ENCODE measurements at places on chromosomes 7 and 10.

DNA sequence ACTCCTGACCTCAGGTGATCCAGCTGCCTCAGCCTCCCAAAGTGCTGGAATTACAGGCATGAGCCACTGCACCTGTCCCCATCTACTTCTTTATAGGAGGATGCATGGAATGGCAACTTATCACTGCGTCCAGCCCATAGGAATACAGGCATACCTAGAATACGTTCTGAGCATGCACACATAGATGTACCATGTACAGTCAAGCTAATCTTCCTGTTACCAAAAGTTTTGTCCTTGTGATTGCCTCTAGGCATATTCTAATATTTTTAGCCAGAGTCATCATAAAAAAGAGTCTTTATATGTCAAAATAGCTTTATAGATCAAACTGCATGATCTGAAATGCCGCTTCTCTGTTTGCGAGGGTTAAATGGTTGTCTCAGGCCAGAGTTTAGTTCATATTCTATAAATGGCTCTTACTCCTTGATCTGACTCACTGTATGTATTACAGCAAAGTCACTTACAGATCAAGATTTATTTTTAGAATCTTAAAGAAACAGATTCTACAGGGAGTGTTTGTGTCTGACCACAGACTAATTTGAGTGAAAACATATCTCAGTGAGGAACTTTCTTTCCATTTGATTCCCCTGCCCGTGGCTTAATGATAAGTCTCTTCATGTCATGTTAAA is 210.9 kb downstream of the CREB5 start:
- DNase-seq = no peak

DNA sequence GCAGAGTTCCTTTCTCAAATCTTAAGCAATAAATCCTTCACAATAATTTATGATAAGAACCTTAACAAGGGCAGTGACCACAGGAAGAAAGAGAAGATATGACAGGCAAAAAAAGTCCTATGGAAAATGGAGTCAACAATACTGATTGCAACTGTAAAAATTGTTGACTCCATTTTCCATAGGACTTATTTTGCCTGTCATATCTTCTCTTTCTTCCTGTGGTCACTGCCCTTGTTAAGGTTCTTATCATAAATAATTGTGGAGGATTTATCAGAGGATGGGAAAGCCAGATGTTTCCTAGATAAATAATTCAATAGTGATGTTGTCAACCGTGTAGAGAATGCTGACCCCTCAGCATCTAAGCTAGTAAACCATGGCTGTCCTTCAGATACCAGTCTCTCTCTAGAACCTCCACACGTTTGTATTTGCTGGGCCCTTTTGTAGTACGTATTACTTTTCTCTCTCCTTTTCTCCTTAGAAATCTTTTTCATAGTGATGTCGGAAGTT is 172.6 kb upstream of the BET1 start:
- DNase-seq = no peak

DNA sequence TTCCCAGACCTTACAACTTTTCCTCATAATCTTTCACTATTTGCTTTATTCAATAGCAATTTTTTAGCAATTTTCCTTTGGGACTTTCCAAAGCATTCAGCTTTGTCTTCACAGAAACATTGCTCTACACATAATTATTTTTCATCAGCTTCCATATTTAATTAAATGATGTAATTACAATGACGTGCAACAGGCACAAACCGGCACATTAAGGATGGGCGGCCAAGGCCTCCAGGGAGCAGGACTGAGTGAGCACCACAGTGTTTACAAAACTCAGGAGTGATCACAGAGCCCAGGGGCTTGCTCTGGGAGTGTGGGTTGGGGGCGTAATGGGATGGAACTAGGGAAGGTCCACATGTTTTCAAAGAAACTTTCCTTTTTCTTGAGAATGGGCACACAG is 69.8 kb downstream of the MAD1L1 start:
- DNase-seq = no peak

- no peak for DNase-seq
Observed at GRCh38 chr10:36388166-36388565, 737.2 kb upstream of the ANKRD30A start.

Measured in NCI-H460 (cell line).